GM23248 (cell line): ENCODE measurements at places on chromosomes 5 and 9. TPM values are rescaled to one million over a fixed set of nuclear protein-coding genes. Genes with fewer than 3 reads are reported as not detected.

- H3K36me3 ChIP-seq, result no peaks in the 10 kb centered on the region
- no peak overlapping the region for H3K4me3 ChIP-seq
- no peak for DNase-seq
- H3K4me1 ChIP-seq, result no peaks in the 10 kb centered on the region
- peaks cover 35% of the 10 kb centered on the region for H3K27me3 ChIP-seq
Observed at GRCh38 chr9:136160995-136161610, 42.4 kb upstream of the TMEM250 start.

- H3K4me3 ChIP-seq, result no peak overlapping the region
- DNase-seq, result no peak
- no peaks in the 10 kb centered on the region for H3K36me3 ChIP-seq
- no peak overlapping the region for H3K27ac ChIP-seq
- no peaks in the 10 kb centered on the region for H3K27me3 ChIP-seq
- peaks cover 8% of the 10 kb centered on the region; the same call in 1 of the 2 replicates for H3K4me1 ChIP-seq
Observed at GRCh38 chr9:76405868-76406267, 11.6 kb upstream of the RFK start.

GRCh38 chr9:101018467-101018866 lies 10.1 kb upstream of the PLPPR1 start:
- no peak overlapping the region for H3K4me3 ChIP-seq
- no peaks in the 10 kb centered on the region for H3K36me3 ChIP-seq
- H3K4me1 ChIP-seq, result no peaks in the 10 kb centered on the region
- no peak overlapping the region for H3K27ac ChIP-seq

GRCh38 chr9:107683566-107683965 lies 194.0 kb upstream of the KLF4 start:
- no peak for DNase-seq
- no peaks in the 10 kb centered on the region for H3K4me1 ChIP-seq
- no peaks in the 10 kb centered on the region for H3K27me3 ChIP-seq
- no peaks in the 10 kb centered on the region for H3K36me3 ChIP-seq

- DNase-seq, result peak; percentile 20
- no peak overlapping the region for H3K27ac ChIP-seq
- no peaks in the 10 kb centered on the region for H3K36me3 ChIP-seq
- no peak overlapping the region for H3K4me3 ChIP-seq
- no peaks in the 10 kb centered on the region for H3K27me3 ChIP-seq
- no peaks in the 10 kb centered on the region for H3K4me1 ChIP-seq
Observed at GRCh38 chr9:88378317-88378716, 9.9 kb upstream of the SPIN1 start.

DNA sequence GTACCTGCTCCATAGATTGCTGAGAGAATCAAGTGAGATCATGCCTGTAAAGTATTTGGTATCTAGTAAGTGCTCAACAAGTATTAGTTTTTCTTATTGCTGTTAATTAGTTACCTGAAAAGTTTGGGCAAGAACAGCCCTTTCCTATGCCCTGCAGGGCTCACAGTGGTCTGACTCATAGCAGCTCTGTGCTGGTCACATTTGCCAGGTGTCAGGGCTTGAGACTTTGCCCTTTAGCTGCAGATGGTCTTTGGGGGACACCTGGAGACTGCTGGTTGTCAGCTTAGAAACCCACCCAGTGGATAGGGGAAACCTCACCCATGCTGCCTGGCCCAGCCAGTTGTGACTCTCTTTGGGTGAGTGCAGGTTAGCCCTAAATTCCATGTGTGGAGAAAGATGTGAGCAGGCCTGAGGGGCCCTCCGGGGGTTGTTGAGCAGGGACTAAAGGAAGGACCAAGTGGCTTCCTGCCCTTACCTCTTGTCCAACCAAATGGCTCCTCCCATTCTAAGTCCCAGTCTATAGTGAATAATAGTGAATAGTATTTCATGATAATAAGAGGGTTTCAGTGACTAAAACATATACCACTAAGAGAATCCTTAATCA lies 9.0 kb downstream of the COL27A1 start:
- H3K27me3 ChIP-seq, result no peaks in the 10 kb centered on the region
- no peak overlapping the region for H3K4me3 ChIP-seq
- no peaks in the 10 kb centered on the region for H3K36me3 ChIP-seq

DNA sequence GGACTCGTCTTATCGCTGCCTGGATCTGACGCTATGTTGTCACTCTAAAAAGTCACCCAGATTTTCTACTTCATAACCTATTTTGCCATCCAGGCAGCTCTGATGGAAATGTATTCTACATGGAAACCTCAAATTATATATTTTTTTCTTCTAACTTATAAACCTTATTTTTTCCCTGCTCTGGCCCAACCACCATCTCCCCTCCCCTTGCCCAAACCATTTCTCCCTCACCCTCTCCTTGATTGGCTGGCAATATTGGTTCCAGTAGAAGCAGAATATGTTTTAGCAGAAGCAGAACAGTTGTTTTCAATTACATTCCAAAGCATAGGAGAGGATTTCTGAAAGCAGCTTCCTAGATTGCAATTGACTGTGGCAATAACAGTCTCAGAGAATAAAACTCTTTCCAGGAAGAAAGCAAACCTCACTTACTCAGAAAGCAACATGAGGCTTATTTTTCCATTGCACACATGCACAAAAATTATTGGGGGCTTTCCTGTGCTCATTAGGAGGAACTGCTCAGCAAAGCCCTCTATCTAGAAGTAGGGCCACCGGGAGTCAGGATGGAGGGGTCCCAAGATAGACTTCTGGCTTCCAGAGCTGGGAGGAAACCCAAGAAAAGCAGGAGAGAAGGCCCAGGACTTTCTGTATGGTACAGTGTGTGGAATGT lies 191.8 kb downstream of the ESM1 start:
- no peaks in the 10 kb centered on the region for H3K36me3 ChIP-seq
- peak; percentile 40 for DNase-seq
- H3K27me3 ChIP-seq, result no peaks in the 10 kb centered on the region
- no peak overlapping the region for H3K27ac ChIP-seq

GRCh38 chr5:159819591-159820411 lies 96.5 kb upstream of the ADRA1B start:
- H3K36me3 ChIP-seq, result no peaks in the 10 kb centered on the region
- no peak overlapping the region for H3K4me3 ChIP-seq
- DNase-seq, result peak; percentile 82
- H3K27me3 ChIP-seq, result no peaks in the 10 kb centered on the region

DNA sequence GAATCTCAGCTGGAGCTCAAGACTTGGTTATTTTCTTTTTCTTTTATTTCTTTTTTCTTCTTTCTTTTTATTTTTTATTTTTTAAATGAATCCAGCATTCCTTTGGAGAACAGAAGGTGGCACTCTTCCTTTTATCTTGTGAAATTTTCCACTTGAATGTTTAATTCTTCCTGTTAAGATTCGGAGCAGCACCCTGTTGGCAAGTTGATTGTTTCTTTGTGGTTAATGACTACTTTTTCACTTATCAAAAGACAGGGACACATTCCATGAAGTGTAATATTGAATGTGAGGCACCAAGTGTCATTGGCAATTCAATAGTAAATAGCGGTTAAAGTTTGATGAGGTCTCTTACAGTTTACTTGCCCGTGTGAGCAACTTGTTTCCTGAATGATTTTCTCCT lies 240.5 kb upstream of the CHD1 start:
- H3K27ac ChIP-seq, result no peak overlapping the region
- H3K36me3 ChIP-seq, result no peaks in the 10 kb centered on the region
- H3K4me1 ChIP-seq, result no peaks in the 10 kb centered on the region
- no peak overlapping the region for H3K4me3 ChIP-seq

GRCh38 chr9:98101416-98101815 lies 17.6 kb downstream of the TRIM14 start:
- no peak for DNase-seq
- no peaks in the 10 kb centered on the region for H3K4me1 ChIP-seq
- H3K36me3 ChIP-seq, result no peaks in the 10 kb centered on the region

GRCh38 chr9:114919611-114920010 lies 10.8 kb downstream of the TNFSF8 start:
- H3K4me3 ChIP-seq, result no peak overlapping the region
- no peak overlapping the region for H3K27ac ChIP-seq
- peaks cover 7% of the 10 kb centered on the region; the same call in 1 of the 2 replicates for H3K27me3 ChIP-seq

GRCh38 chr9:121066850-121067249 lies 7.9 kb upstream of the CNTRL start:
- H3K4me1 ChIP-seq, result no peaks in the 10 kb centered on the region
- no peak for DNase-seq
- no peaks in the 10 kb centered on the region for H3K36me3 ChIP-seq
- H3K27me3 ChIP-seq, result no peaks in the 10 kb centered on the region

GRCh38 chr9:108671794-108672193 lies 184.0 kb downstream of the ACTL7B start:
- peak; percentile 87 for DNase-seq
- H3K4me1 ChIP-seq, result peaks cover 49% of the 10 kb centered on the region
- no peaks in the 10 kb centered on the region for H3K27me3 ChIP-seq
- peak overlapping the region; percentile 74 for H3K27ac ChIP-seq

DNA sequence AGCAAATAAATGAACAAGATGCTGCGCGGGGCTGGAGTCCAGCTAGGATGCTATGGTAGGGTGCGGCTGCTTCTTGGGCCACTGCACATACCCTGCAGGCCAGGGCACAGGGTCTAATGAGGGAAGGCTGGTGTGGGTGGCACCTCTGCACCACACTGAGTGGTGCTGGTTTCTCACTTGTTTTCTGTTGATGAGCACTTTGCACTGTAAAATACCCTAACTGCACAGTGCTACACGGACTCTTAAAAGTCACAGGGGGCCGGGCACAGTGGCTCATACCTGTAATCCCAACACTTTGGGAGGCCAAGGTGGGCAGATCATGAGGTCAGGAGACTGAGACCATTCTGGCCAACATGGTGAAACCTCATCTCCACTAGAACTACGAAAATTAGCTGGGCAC lies 52.7 kb upstream of the DMRT1 start:
- H3K4me1 ChIP-seq, result no peaks in the 10 kb centered on the region
- H3K36me3 ChIP-seq, result no peaks in the 10 kb centered on the region
- no peak for DNase-seq
- no peak overlapping the region for H3K4me3 ChIP-seq
- no peak overlapping the region for H3K27ac ChIP-seq

DNA sequence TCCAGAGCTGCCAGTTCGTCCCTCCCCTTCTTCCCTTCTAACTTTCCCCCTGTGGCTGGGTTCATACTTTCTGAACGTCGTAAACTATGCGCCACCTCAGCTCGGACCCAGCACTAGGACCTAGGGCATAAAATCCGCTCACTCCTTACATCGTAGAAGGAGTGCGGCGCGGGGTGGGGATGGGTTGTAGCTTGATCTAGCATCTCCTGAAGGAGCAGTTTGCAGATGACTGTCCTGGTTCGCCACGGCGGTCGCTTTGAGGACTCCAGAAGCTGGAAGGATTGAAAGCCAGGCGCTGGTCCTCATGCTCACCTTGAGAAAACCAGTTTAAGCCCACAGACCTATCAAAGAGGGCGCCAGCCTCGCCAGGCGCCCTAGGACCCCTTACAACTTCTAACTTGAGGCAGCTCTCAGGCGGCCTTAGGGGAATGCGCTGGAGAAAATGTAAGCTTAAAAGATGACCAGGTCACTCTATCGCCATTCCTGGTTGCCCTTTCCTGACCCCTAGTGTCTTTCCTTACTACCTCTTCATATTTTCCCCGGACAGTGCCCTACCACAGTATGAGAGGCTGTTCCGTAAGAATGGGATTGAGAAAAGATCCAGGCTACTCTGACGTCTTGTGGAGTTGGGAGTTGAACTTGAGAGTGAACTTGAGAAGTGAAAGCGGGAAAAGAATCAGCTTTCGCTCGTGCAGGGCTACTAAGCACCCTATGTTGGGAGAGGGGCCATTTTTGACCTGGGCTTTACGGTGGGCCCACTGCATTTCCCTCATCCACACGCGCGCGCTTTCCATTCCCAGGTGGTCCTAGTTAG lies 2.8 kb downstream of the RORB start:
- DNase-seq, result no peak
- H3K27ac ChIP-seq, result no peak overlapping the region
- no peaks in the 10 kb centered on the region for H3K4me1 ChIP-seq
- no peak overlapping the region for H3K4me3 ChIP-seq

- DNase-seq, result peak; percentile 34
- no peaks in the 10 kb centered on the region for H3K36me3 ChIP-seq
- H3K27me3 ChIP-seq, result no peaks in the 10 kb centered on the region
- no peak overlapping the region for H3K27ac ChIP-seq
- peaks cover 23% of the 10 kb centered on the region for H3K4me1 ChIP-seq
Observed at GRCh38 chr9:108186642-108187395, 669.0 kb downstream of the ACTL7B start.

DNA sequence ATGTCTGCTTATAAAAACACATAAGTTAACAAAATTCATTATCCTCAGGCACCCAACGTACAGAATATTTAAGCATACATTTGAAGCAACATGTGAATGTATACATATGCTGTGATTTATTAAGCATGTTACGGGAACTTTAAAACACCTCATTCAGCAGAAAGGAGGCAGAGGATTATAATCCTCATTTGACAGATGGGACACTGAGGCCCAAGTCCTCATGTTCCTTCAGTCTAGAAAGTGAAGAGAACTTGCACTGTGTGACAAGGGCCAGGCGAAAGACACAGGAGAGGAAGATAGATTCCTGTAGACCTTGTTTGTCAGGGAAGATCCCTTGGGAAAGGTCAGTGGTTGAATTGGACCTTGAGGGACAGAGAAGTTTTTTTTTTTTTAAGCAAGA lies 7.6 kb upstream of the PSMD5 start:
- H3K4me1 ChIP-seq, result no peaks in the 10 kb centered on the region
- no peak overlapping the region for H3K27ac ChIP-seq
- no peaks in the 10 kb centered on the region for H3K27me3 ChIP-seq
- no peaks in the 10 kb centered on the region for H3K36me3 ChIP-seq

DNA sequence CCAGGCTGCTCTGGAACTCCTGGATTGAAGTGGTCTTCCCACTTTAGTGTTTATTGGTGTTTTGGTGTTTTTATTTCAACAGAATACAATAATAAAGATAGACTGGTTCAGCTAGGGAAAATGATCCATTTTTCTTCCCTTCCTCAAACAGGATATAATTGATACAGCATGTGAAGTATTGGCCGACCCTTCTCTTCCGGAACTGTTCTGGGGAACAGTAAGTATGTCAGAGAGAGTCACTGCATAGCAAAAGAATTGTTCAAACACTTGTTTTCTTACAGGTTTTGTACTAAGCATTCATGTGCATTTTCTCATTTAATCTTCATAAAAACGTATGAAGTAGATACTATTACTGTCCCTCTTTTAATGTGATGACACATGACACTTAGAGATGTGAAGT lies 31.6 kb downstream of the NUP188 start:
- 0 out of 2 replicates have a peak, but pooled peaks cover 5% of the 10 kb centered on the region for H3K4me1 ChIP-seq
- peak; percentile 22 for DNase-seq
- no peaks in the 10 kb centered on the region for H3K27me3 ChIP-seq
- no peak overlapping the region for H3K4me3 ChIP-seq

- H3K4me1 ChIP-seq, result no peaks in the 10 kb centered on the region
- H3K27me3 ChIP-seq, result peaks cover 63% of the 10 kb centered on the region
- H3K36me3 ChIP-seq, result no peaks in the 10 kb centered on the region
- no peak overlapping the region for H3K4me3 ChIP-seq
- H3K27ac ChIP-seq, result no peak overlapping the region
- no peak for DNase-seq
Observed at GRCh38 chr5:171633776-171634470, 151.7 kb upstream of the SMIM23 start.

GRCh38 chr9:10855847-10856246 lies 243.0 kb upstream of the PTPRD start:
- no peaks in the 10 kb centered on the region for H3K36me3 ChIP-seq
- no peak overlapping the region for H3K27ac ChIP-seq
- no peaks in the 10 kb centered on the region for H3K27me3 ChIP-seq
- peak; percentile 2 for DNase-seq

GRCh38 chr5:470961-471749 lies 28.2 kb downstream of the EXOC3 start:
- peak overlapping the region; percentile 88 for H3K4me3 ChIP-seq
- peaks cover 11% of the 10 kb centered on the region for H3K27me3 ChIP-seq
- H3K36me3 ChIP-seq, result no peaks in the 10 kb centered on the region
- H3K27ac ChIP-seq, result no peak overlapping the region

The GBGT1 gene
- total RNA-seq, result 2.7 and 3.1 TPM in 2 replicates

The JAKMIP2 gene
- not detected in 2 replicates for total RNA-seq

The OR1J2 gene
- 0.22 TPM in 1 of 2 replicates, not detected in the other for total RNA-seq

The CRHBP gene
- not detected in 2 replicates for total RNA-seq

The GPX3 gene
- total RNA-seq, result 2.4 and 3.0 TPM in 2 replicates

The IL33 gene
- total RNA-seq, result 3.8 and 4.7 TPM in 2 replicates

The C9 gene
- not detected in 2 replicates for total RNA-seq
